ENCODE measurements at places on chromosomes 7 and 10. TPM values are rescaled to one million over a fixed set of nuclear protein-coding genes. Genes with fewer than 3 reads are reported as not detected.

PON2 gene
- total RNA-seq: 39.1 TPM

CYP26C1 gene
- not detected for total RNA-seq

CCNJ gene
- 4.8 TPM for total RNA-seq

GPR146 gene
- 9.4 TPM for total RNA-seq

CFAP70 gene
- total RNA-seq: 1.6 TPM

APBB1IP gene
- total RNA-seq: 20.5 TPM

PRTFDC1 gene
- total RNA-seq: 7.2 TPM

CNPY1 gene
- not detected for total RNA-seq

GUSB gene
- 38.4 TPM for total RNA-seq

PKD2L1 gene
- not detected for total RNA-seq

POU6F2 gene
- 0.69 TPM for total RNA-seq

EFCAB10 gene
- total RNA-seq: not detected

TACC2 gene
- total RNA-seq: 54.6 TPM

INMT gene
- 150 TPM for total RNA-seq

HOXA3 gene
- 9.3 TPM for total RNA-seq

COBL gene
- 0.67 TPM for total RNA-seq

H2BK1 gene
- not detected for total RNA-seq

GFRA1 gene
- total RNA-seq: 18.6 TPM

FEZF1 gene
- total RNA-seq: not detected

EXOC4 gene
- 66.0 TPM for total RNA-seq

GDF10 gene
- 1.5 TPM for total RNA-seq

UPK3BL2 gene
- total RNA-seq: 9.8 TPM

GARIN1A gene
- total RNA-seq: 3.0 TPM

RTKN2 gene
- total RNA-seq: 0.19 TPM

CHAT gene
- not detected for total RNA-seq

SYCE1 gene
- total RNA-seq: 0.51 TPM

TMEM196 gene
- 1.6 TPM for total RNA-seq

MDFIC gene
- 28.7 TPM for total RNA-seq

PCLO gene
- 0.62 TPM for total RNA-seq

FAM170B gene
- total RNA-seq: not detected

TMEM106B gene
- 47.2 TPM for total RNA-seq

NKX1-2 gene
- total RNA-seq: not detected

CHN2 gene
- 8.4 TPM for total RNA-seq

C1QL3 gene
- total RNA-seq: not detected

HOXA11 gene
- total RNA-seq: 0.51 TPM

ZNF117 gene
- total RNA-seq: 12.2 TPM

Data from posterior vena cava (tissue), 2 donors.